ENCODE measurements at places on chromosomes 3 and 15. TPM values are rescaled to one million over a fixed set of nuclear protein-coding genes. Genes with fewer than 3 reads are reported as not detected.

The CILP gene
- not detected for total RNA-seq

DNA sequence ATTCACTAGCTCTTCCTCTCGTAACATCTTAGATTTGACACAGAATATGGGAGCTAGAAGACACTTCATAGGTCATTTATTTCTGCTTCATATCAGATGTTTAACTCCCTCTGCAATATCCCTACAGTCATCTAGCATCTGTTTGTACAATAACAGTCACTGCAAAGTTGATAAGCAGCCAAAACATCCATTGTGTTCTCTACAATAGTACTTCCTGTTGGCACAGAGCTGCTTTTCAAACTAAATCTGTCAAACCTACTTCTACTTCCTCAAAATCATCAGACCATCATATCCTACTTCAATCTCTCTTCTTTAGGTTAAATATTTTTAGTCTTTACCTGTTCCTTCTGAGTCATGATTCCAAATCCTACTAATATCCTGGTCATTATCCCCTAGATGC is 233.2 kb downstream of the FGF12 start:
- no peak for DNase-seq

GRCh38 chr15:70488002-70488605 is 275.3 kb downstream of the UACA start:
- DNase-seq: peak; percentile 67

The KNG1 gene
- total RNA-seq: not detected

- DNase-seq: no peak
Observed at GRCh38 chr3:37479981-37480380, 305.6 kb upstream of the LRRFIP2 start.

DNA sequence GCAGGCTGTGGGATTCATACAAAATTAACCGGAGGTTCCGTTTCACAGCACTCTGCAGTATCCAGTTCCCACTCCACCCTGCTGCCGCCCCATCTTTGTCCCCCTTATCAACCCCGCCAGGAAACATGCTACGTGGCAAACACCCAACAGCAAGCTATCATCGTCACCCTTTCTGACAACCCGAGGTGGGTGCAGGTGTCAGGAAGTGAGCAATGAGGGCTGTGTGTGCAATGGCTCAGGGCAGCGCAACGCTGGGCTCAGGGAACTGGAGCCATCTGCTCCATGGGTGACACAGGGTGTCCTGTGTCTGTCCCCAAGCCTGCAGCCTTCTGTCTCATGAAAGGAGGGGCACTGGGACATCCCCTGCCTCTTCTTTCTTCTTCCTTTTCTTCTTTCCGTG is 60.9 kb downstream of the ATP2B2 start:
- DNase-seq: no peak

The GABRA5 gene
- 8.3 TPM for total RNA-seq

- DNase-seq: peak; percentile 93
Observed at GRCh38 chr3:57706462-57706861, 13.6 kb upstream of the DENND6A start.

GRCh38 chr3:123789760-123790159 is 94.4 kb downstream of the MYLK start:
- DNase-seq: peak; percentile 79

GRCh38 chr3:57464801-57465200 is 79.3 kb downstream of the DNAH12 start:
- no peak for DNase-seq

The SPINK8 gene
- total RNA-seq: not detected

GRCh38 chr3:40768046-40768445 is 243.3 kb downstream of the ZNF621 start:
- no peak for DNase-seq

GRCh38 chr3:134535186-134535970 is 49.5 kb downstream of the CEP63 start:
- DNase-seq: no peak

DNA sequence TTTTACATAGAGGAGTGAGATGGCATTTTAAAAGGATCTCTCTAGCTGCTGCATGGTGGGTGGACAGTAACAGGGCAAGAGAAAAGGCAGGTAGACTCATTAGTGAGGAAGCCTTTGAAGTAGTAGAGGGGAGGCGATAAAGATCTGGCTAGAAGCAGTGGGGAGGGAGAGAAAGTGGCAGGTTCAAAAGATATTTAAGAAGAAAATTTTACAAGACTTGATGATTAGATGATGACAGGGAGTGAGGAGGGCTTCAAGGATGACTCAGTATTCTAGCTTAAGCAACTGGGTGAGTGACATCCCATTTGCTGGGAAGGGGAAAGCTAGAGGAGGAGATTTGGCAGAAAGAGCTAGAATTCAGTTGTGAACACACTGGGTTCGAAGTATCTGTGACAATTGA is 3.8 kb upstream of the BRPF1 start:
- peak; percentile 47 for DNase-seq

GRCh38 chr15:50145451-50145872 is 26.4 kb upstream of the ATP8B4 start:
- peak; percentile 88 for DNase-seq

The OIP5 gene
- total RNA-seq: 4.1 TPM

- no peak for DNase-seq
Observed at GRCh38 chr3:43043793-43044192, 62.1 kb downstream of the POMGNT2 start.

- DNase-seq: no peak
Observed at GRCh38 chr3:168824107-168824506, 728.4 kb upstream of the GOLIM4 start.

DNA sequence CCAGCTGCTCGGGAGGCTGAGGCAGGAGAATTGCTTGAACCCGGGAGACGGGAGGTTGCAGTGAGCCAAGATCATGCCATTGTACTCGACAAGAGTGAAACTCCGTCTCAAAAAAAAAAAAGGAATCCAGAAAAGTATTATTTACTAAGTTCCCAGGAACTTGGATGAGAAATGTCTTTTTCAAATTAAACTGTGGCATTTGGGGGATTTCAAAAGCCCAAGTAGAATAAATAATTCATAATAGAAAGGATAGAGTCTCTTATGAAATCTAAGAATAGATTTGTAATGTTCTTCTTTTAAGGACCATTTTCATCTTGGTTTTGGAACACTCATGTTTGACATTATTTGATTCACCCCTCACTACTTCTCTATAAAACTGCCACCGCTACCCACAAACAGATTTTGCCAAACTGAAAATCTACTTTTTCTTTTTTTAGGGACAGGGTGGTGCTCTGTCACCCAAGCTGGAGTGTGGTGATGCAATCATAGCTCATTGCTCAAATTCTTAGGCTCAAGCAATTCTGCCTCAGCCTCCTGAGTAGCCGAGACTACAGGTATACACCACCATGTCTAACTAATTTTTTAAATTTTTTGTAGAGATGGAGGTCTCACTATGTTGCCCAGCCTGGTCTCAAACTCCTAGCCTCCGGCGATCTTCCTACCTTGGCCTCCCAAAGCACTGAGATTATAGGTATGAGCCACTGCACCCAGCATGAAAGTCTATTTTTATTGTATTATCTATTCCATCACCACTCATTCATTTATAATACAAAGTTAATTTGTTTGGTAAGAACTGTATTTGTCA is 99.3 kb downstream of the SENP2 start:
- no peak for DNase-seq

- DNase-seq: peak; percentile 3
Observed at GRCh38 chr3:5565026-5565425, 377.5 kb downstream of the EDEM1 start.

The TPRG1 gene
- not detected for total RNA-seq

The CYP1A1 gene
- total RNA-seq: under 0.01 TPM

The SLC22A14 gene
- not detected for total RNA-seq

The THRB gene
- total RNA-seq: under 0.01 TPM

GRCh38 chr3:120326784-120327183 is 22.4 kb downstream of the LRRC58 start:
- DNase-seq: no peak

DNA sequence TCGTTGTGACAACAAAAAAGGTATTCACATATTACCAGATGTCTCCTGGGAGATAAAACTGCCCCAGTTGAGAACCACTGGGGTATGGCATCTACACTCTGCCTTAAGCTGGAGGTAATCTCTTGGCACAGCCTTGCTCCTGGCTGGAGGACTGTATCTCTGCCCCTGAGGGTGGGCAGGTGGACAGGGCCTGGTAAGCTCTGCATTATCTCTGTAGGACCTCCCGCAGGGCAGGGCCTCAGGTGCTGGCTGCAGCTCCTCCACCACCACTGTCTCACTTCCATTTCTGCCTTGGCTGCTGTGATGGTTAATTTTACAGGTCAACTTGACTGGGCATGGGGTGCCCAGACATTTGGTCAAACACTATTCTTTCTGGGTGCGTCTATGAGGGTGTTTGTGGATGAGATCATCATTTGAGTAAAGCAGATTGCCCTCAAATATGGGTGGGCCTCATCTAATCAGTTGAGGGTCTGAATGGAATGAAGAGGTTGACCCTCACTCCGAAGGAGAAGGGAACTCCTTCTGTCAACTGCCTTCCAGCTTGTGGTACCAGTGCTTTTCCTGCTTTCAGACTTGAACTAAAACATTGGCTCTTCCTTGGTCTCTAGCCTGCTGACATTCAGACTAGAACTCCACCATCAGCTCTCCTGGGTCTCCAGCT is 9.8 kb upstream of the RHCG start:
- no peak for DNase-seq

DNA sequence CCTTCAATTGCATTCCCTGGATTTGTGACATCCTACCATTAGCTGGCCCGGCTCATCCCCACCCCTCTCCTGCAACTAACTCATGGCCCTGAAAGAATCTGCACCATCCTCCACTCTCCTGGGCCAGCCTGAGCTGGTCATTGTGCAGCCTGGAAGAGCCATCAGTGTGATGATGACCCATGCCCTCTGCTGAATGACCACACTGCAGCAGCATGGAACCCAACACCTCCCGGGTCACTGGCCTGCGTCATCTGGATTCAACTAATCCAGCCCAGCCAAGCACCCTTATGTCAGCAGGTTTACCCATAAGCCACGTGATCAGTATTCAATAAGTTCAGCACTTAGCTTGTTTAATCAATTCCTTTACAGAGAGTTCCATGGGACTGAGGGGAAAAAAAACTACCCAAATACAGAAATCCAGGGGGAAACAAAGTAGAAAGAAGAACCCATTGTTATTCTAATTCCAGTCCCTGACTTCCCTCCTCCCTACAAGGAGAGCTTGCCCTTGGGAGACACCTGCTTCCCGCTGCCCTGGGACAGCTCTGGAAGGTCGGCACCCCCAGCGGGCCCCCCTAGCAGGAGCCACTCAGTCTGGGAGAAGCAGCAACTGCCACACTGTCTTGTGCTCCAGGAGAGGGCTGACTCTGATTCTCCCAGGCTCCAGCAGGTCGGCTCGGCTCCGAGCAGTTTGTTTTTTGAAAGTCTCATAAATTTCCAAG is 309.1 kb upstream of the TLE3 start:
- DNase-seq: no peak

DNA sequence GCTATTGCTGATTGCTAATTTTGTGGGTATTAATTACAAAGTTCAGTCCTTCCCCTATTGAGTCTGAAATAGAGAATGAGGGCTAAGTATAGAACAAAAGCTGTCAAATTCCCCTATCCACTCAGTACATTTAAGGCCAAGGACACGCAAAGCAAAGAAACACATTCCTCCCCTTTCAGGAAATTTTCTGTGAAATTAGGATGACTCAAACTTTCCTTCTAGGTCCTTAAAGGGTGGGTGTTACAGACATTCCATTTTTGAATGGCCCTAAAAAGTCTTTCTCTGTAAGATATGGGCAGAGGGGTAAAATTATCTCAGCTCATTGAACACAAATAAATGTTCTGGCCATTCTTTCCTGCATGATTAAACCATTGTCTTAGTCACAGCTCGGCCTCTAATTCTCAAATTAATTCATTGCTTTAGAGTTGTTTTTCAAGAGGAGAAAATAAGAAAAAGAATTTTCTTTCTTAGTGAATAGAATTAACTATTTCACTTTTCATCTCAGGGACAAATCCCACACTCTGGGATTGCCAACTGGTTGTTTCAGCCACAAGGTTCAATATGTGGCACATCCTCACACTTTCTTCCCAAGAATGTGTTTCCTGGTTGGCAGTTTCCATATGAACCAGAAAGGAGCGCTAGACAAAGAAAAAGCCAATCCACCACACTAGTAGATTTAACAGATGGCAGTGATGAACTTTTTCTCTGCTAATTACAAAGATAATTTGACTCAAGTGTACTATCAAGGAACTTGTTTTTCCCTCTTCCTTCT is 424.1 kb downstream of the ZNF385D start:
- peak; percentile 7 for DNase-seq

- DNase-seq: peak; percentile 26
Observed at GRCh38 chr3:106392915-106393314, 524.1 kb upstream of the CBLB start.

The RASL12 gene
- under 0.01 TPM for total RNA-seq

- no peak for DNase-seq
Observed at GRCh38 chr3:30696896-30697295, 90.5 kb downstream of the TGFBR2 start.

The SPTBN5 gene
- total RNA-seq: under 0.01 TPM

- DNase-seq: no peak
Observed at GRCh38 chr3:138267083-138267482, 62.6 kb downstream of the NME9 start.

GRCh38 chr15:96889734-96890480 is 559.4 kb downstream of the NR2F2 start:
- no peak for DNase-seq

DNA sequence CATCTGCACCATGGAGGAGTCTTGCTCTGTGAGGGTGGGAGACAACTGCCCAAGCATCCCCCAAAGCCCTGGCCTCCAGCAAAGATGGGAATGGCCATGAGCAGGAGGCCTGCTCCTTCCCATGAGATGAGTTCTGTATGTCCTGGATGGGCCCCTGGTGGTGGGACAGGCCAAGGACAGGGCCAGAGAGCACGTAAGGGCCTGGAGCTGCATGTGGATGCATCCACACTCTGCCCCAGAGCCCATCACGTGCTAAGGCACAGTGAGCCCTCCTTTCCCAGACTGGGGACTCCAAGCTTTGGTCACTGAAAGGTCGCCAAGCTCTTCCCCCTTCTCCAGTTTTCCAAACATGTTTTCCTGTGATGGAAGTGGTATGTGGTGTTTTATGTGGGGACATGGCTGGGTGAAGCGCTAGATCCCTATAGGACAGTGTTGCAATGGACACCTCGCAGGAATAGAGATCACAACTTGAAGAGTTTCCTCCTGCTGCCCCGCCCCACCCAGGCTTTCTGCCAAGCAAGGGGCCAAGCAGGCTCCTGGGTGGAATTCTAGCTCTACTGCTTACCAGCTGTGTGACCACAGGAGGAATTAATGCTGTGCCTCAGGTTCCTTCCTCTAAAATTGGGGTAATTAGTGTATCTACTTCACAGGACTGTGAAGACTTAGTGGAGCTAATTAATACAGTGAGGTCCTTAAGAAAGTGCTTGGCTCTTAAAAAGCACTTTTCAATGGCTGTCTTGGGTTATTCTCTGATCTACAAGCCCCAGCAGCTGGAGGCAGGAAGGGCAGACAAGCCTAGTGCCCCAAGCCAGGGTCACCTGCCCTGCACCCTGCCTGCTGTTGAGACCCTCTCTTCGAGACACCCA is 106.4 kb upstream of the RPL32 start:
- DNase-seq: peak; percentile 68

The CGGBP1 gene
- 37.8 TPM for total RNA-seq

DNA sequence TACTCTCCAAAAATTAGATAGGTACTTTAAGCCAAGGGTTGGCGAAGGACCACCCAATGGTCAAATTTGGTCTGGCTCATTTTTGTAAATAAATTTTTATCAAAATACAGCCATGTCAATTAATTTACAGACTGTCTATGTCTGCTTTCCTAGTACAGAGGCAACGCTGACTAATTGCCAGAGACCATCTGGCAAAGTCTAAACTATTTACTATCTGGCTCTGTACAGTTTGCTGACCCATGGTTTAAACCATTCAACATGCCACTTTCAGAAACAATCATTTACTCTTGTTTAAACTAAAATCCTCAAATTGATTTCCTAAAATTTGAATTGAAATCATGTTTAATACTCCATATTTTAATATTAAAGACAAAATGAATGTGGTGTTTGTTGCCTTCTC is 25.9 kb downstream of the CBLB start:
- peak; percentile 62 for DNase-seq
